Stimulated activated CD4-positive, alpha-beta T cell treated with anti-CD3 and anti-CD28 coated beads, Interleukin-2, amount 100 ng/mL, for 4 hours (primary cell): ENCODE measurements at places on chromosomes 13 and 19.

DNA sequence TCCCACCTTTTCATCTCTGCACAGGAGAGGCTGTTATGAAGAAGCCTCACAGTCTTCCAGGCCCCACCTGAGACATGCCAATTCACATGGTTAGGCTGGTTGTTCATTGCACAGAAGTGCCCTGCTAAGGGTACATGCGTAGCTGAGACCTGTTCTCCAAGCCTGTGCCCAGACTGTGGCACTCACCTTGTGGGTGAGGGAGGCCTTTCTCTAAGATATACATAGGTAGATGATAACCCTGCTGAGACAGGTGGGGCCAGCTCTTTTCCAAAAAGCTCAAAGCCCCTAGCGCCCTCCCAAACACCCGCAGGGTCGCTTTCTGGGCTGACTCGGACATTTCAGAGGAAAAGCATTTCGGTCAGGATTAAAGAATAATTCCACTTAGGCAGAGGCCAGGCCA lies 53.5 kb upstream of the ZNF507 start:
- no peak for DNase-seq

DNA sequence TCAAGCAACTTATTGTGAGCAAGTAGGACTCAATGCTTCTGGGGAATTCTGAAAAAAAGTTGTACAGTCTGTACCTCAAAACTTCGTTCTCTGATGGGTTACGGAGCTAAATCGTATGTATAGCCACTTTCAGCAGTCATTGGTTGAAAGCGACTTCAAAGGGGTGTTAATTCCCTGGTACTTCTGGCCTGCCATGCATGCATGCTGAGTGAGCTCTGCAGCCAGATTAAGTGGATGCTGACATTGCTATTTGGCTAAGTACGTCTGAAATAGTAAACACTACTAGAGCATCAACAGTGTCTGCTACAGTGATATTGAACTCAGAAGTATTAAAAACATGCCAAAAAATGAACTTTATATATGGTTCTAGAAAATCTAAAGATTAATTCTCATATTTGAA lies 1183.1 kb upstream of the PCDH20 start:
- DNase-seq, result no peak

- DNase-seq, result no peak
Measured at GRCh38 chr19:29630655-29631054, 24.6 kb downstream of the POP4 start.

GRCh38 chr19:16325161-16325527 lies 518 bp downstream of the KLF2 start:
- DNase-seq, result peak; percentile 23

GRCh38 chr13:106151056-106151699 lies 384.3 kb downstream of the EFNB2 start:
- DNase-seq, result no peak

DNA sequence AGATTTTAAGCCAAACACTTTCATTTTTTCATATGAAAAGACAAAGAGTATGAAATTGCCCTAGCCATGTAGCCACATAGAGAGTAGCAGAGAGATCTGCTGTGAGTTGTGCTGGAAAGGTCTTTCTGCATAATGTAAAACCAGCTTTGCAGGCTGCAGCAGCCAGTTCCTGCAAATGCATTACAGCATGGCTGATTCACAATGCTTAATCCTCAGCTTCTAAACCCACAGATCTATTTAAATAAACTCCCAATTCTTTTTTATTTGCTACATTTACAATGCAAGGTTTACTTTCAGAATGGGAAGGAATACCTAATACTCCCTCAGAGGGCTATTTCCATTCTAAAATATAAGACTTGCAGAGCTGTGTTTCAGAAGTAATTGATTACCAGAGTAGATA lies 185.6 kb upstream of the STARD13 start:
- DNase-seq, result no peak

GRCh38 chr19:38221919-38222830 lies 1.8 kb downstream of the DPF1 start:
- no peak for DNase-seq

DNA sequence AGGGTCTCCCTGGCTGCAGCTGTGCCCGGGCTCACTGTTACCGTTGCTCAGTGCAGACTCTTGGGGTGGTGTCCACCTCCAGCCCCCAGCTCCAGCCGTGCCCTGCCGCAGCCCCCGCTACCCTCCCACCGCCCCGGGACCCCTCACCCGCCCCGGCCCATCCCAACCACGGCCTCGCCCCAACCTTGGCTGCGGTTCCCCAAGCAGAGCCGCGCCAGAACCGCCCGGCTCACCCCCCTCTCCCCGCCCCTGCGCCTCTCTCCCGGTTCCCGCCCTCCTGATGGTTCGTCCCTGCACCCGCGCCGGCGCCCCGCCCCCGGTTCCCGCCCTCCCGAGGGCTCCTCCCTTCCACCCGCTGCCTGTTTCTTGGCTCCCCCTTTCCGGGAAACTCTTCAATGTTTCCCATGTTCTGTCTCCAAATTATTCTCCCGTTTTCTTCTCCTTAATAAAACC lies 40.3 kb downstream of the ANKRD10 start:
- DNase-seq, result peak; percentile 16

GRCh38 chr13:49643035-49643646 lies 14.8 kb downstream of the ARL11 start:
- DNase-seq, result no peak

DNA sequence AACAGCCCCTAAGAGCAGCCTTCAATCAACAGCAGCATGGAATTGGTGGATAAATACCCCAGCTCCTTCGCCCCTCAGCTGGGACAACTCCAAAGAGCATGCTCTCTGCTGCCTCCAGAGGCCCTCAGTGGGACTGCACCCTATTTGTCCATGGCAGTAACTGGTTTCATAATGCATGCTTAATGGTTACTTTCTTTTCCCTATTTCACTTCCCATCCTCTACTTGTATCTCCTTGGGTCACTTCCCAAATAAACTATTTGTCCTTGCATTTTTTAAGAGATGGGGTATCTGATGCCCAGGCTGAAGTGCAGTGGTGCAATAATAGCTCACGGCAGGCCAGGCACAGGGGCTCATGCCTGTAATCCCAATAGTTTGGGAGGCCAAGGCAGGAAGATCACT lies 13.5 kb upstream of the TPM4 start:
- peak; percentile 40 for DNase-seq

- no peak for DNase-seq
Measured at GRCh38 chr13:99908140-99908803, 63.3 kb downstream of the ZIC5 start.

GRCh38 chr19:35693422-35693821 lies 10.9 kb upstream of the ZBTB32 start:
- DNase-seq, result no peak

DNA sequence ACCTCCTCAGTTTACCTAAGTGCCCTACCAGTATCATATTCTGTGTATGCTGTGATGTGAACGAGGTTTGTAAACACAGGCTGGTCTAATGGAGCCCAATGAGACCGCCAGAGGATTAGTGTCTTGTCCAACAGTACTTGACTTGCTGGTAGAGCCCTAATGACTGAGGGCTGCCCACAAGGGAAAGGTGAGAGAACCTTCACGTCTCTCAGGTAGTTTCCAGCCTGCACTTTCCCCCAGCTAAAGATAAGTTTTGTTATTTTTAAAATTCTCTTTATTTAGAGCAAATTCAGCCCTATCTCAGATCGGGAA lies 498 bp upstream of the RBM26 start:
- DNase-seq, result no peak

DNA sequence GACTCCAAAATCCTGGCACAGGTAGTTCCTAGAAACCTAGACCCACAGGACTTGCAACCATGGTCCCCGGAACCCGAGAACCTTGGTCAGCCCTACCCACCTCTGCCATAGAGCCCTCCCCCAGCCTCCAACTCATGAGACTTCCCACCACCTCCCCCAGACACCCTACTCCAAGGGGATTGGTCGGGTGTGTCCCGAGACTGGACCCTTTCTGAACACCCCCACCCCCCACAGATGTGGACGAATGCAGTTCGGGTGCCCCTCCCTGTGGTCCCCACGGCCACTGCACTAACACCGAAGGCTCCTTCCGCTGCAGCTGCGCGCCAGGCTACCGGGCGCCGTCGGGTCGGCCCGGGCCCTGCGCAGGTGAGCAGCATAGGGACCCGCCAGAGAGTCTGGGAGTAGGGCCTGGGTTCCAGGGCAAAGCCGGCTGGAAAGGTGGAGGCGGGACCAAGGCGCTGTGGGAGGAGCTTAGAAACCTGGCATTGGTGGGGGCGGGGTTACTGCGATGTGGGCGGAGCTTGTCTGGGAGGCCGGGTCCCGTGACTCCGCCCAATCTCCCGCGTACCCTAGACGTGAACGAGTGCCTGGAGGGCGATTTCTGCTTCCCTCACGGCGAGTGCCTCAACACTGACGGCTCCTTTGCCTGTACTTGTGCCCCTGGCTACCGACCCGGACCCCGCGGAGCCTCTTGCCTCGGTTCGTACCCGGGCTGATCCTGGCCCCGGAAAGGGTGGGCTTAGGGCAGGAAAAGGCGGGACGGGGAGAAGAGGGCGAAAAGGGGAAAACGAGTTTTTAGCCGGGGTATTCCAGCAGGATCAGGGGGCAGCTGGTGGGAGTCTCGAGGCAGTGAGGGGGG lies 11.9 kb downstream of the LTBP4 start:
- peak; percentile 79 for DNase-seq

GRCh38 chr19:48481846-48482639 lies 12.9 kb downstream of the CYTH2 start:
- no peak for DNase-seq

- no peak for DNase-seq
Measured at GRCh38 chr19:29969891-29970290, 27.9 kb downstream of the URI1 start.

- no peak for DNase-seq
Measured at GRCh38 chr13:65868884-65869283, 1361.3 kb downstream of the PCDH9 start.

GRCh38 chr19:14072535-14073260 lies at the start of gene MISP3:
Gene MISP3, plus strand, starts transcription at chr19:14072786. Its CDS starts 524 bp downstream, at chr19:14073310.
- DNase-seq, result no peak

DNA sequence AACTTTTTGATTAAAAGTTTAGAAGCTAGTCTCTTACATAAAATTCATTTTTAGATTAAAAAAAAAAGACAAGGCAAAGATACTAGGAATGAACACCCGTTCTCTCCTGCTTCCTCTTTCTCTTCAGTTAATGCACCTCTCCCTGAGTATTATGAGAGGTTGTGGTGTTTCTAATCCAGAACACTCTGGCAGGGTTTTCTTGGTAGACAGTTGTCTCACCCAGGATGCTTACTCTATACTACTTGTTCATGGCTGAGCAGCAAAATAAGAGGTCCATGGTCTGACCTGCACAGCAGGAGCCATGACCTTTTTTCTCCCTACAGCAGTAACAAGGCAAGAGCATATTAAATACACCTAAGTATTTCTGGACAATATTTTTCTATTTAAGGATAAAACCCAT lies 62.0 kb downstream of the MICU2 start:
- no peak for DNase-seq

GRCh38 chr19:31418692-31419430 lies 69.6 kb upstream of the TSHZ3 start:
- DNase-seq, result no peak

GRCh38 chr13:107770541-107770940 lies 444.8 kb downstream of the LIG4 start:
- no peak for DNase-seq

DNA sequence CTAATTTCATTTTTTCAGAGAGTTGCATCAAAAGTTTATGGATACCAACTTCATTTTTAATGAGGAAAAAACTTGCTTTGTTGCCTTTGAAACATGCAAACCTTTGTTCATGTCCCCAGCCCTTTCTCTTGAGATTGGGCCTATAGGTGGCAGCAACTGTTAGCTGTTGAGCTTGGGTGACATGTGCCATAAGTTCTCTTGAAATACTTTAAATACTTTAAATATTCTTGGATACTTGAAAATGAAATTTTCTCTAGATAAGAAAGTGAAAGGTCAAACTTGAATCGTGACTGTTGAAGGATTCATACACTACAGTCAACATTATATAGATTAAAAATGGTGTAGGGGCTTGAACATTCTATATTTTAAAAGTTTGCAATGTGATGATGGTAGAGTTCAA lies 294.9 kb downstream of the NDFIP2 start:
- DNase-seq, result no peak

DNA sequence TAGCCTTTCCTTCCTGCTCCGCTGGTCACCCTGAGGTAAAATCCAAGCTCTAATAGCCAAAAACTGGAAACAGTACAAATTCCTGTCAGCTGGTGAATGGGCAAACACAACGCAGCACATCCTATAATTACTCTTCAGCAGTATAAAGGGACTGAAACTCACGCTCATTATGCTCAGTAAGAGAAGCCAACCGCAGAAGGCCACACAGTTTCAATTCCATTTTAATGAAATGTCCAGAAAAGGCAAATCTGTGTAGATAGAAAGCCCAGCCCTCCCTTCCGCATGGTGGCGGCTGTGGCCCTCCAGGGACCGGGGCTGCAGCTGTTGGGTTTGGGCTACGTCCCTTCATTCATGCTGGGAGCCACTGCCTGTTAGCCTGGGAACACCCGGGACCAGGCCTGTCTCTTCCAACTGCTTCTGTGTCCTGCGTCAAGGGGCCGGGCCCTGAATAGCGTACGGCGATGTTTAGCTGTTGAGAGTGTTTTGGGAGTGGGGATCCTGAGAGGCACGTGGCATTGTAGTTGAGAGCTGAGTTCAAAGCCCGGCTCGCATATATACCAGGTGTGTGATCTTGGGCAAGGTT lies 23.5 kb downstream of the NKPD1 start:
- no peak for DNase-seq

DNA sequence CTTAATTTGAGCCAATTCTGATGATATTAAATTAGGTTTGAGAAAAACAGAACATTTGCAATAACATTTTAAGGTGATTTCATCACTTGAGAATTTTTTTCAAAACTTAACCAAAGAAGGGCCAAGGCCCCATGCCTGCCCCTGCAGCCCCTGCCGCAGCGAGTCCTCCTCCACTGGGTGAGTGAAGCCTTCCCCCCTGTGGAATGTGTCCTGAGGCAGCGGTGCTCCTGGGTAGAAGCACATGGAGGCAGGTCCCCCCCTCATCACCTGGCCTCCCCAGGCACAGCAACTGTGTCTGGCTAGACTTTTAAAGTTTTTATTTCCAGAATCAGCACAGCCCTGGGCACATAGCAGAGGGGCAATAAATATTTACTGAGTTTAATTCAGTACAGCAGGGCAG lies 10.8 kb downstream of the SOX1 start:
- DNase-seq, result no peak

DNA sequence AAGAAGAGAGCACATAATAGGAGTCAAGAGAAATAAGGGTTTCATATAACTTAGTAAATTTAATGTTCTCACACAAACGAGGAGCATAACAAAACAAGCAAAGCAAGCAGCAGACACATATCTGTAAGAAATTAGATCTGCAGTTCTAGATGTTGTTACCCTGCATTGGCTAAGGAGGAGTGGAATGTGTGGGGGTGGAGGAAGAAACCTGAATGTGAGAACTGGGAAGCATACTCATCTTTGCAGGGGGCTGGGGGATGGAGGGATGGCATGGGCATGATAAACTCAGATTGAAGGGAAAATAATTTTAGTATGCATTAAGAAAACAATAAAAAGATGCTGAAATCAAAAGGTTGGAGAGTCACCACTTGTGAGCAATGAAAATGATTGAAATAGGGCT lies 255.0 kb downstream of the LIG4 start:
- DNase-seq, result no peak

GRCh38 chr13:19573120-19573716 lies 11.9 kb upstream of the TPTE2 start:
- no peak for DNase-seq
